ENCODE measurements at places on chromosomes 2 and 18.

DNA sequence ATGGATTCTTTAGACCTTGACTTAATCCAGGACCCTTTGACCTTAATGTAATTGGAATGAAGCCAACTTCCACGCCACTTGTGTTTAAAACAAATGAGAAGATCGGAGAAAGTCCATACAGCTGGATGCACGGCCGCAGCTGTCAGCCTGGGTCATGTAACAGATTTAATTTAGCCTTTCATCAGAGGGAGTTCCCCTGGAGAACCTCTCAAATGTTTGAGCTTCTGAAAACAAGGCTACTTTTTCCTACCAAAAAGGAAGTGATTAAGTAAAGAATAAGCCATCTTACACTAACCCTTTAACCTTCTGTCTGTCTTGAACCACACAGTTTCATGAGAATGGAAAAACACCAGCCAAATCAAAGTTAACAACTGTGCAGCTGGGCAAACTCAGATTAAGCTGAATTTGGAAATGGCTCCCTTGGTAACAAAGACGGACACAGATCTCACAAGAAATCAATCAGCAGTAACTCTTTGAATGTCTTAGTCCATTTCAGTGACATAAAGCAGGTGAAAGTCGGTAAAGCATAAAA lies 103.6 kb downstream of the DOCK10 start:
- DNase-seq: no peak

GRCh38 chr2:235725016-235725489 lies 231.2 kb downstream of the AGAP1 start:
- no peak for DNase-seq

DNA sequence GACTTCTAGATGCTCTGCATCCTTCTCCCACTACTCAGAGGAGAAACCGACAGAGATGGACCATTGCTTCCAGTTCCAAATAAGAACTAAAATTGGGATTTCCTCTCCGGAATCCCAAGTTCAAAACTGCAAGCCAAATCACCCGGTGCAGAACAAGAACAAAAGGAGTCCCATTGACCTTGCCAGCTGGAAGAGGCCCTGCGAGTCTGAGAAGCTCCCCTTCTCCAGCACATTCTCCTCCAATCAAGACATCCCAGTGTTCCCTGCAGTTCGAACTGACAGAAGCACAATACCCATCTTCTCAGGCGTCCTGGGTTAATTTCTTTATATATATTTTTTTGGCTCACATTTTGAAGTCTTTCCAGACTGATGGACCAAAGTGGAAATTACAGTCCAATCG lies 195.3 kb upstream of the MEIS1 start:
- DNase-seq: no peak

DNA sequence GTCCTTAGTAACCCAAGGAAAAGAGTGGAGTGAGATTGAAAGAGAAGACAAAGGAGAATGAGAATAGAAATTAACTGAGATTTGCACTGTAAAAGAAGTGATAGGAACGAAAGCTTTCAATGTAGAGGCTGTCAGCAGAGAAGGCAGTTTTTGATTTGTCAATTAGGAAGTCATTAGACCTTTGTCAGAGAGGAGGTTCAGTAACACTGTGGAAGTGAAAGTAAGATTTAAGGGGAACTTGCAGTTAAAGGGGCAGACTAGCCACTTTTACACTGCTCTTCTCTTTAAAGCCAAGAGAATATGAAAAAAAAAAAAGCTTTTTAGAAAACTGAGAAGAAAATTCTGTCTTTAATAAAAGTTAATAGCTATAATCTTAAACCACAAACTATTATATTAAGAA lies 11.5 kb upstream of the KYNU start:
- DNase-seq: no peak

GRCh38 chr2:165989851-165990250 lies 36.3 kb upstream of the TTC21B start:
- no peak for DNase-seq

DNA sequence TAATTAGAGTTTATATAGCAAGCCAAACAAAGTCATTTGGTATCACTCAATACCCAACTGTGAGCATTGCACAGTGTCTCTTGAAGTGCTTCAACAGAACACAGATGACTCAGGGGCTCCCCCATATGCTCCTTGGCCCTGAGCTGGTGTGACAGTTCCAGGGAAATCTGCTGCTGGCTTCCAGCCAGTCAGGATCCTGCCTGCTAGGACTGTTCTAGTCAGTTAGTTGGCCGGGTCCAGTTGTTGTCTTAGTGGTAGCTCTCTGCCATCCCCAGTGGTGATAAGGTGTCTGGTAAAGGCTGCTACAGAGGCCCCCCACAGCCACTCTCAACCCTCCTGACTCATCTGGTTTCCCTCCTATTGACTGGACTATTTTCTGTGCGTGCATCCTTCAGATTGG lies 100.3 kb downstream of the IRS1 start:
- no peak for DNase-seq

DNA sequence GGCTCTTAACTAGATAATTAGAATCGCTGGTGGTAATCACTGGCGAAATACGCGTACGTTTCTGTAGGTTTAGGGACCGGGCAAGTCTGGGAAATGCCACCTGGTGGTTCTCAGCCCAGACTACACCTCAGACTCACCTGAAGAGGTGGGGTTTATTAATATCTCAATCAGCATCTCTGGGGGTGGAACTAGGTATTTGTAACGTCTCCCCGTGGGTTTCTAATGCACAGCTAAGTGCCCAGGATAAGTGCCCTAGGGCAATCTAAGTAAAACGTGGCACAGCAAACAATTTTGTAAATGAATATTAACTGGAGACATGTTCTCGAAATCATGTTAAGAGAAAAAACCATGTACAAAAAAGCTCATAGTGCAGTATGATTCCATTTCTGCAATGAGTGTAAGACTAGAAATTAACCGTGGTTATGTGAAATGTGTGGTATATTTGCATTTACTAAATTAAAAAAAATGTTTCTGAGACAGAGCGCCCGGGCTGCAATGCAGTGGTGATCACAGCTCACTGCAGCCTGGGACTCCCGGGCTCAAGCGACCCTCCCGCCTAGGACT lies 760 bp upstream of the CNOT11 start:
- DNase-seq: peak; percentile 96

DNA sequence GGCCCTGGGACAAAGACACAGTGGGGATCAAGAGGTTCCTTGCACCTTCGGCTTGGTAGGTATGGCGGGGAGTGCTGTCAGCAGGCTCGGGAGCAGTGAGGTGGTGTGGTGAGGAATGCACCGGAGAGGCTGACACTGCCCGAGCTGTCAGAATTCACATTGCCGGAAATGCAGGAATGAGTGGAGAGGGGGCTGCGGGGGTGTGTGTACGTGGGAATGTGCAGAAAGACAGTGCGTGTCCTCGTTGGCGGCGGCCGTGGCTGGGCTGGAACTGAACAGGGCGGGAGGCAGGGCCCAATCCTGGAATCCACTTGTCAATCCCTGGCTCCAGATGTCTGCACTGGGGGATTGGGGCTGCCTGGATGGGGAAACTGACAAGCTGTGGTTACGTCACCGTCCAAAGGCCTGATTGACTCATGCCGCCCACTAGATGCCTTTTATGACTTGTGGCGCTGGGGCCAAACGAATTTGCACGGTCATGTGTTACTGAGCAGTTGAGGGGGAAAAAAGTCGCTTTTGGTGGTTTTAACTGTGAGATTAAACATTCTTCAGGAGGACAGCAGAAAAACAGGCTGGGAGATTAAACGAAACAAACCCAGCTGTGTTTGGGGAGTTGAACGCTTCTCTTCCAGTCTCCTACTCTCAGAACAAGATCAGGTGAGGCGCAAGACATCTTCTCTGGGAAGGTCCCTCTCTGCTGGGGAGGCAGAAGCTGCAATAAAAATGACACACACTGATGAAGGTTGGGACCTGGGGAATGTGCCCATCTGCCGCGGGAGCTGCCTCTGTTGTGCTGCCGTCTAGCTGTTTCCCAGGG lies 189.4 kb upstream of the GLI2 start:
- DNase-seq: no peak

DNA sequence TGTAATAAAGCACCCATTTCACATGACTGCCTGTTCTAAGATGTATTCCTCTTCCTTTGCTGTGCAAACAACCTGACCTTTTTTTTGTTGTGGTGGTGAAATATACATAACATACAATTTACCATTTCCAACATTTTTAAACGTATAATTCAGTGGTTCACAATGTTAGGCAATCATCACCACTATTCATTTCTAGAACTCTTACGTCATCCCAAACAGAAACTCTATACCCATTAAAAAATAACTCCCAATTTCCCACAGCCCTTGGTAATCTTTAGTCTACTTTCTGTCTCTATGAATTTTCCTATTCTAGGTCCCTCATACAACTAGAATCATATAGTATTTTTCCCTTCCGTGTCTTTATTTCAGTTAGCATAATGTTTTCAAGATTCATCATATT lies 36.7 kb downstream of the RND3 start:
- no peak for DNase-seq

GRCh38 chr2:121427187-121427689 lies 103.4 kb upstream of the RNU4ATAC start:
- DNase-seq: no peak

DNA sequence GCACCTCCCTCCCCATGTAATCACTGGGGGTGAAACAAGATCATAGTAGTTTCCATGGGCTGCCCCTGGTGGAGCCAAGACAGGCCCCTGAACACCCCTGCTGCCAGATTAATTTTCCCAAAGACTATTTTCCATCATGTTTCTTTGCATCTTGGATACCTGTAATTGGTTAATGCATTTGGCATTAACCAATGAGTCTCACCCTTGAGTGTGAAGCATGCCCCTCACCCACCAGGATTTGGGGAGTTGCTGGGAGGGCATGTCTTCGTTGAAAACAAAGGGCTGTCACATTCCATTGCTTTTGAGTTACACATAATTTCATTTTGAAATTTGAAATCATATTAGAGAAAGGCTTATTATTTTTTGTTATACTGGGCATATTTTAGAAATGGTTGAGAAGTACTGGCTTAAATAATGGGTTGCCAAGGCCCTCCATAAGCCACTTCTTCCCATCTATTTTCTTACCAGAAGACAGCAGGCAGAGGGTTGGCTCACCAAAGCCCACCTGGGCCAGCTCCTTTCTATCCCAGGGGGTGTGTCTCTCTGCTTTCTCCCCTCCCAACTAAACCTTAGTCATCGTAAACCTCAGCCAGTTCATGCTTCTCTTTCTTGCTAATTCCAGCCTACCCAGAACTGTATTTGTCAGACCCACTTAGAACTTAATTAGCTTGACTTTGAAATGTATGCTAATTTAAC lies 51.8 kb downstream of the ATIC start:
- no peak for DNase-seq
